GM12892 (cell line): ENCODE measurements at places on chromosomes 4 and X.

GRCh38 chrX:38346150-38346549 lies 6.3 kb upstream of the OTC start:
- DNase-seq, result no peak

DNA sequence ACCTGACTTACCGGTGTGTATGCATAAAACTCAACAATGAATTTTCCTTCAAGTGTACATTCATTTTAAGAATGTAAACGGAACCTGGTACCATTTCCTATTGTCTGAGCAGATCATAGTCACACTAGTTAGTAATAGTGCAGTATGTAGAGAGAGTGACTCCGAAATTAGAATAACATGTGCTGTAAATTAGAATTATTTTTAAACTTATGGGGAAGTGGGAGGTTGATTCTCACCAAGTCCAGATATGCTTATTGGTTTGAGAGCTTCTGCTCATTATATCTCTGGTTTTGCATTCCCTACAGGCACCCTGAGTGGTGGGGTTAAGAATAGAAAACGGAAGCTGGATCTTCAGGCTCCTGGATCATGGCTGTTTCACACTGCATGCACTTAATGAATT lies 39.6 kb downstream of the KLF3 start:
- DNase-seq, result no peak

DNA sequence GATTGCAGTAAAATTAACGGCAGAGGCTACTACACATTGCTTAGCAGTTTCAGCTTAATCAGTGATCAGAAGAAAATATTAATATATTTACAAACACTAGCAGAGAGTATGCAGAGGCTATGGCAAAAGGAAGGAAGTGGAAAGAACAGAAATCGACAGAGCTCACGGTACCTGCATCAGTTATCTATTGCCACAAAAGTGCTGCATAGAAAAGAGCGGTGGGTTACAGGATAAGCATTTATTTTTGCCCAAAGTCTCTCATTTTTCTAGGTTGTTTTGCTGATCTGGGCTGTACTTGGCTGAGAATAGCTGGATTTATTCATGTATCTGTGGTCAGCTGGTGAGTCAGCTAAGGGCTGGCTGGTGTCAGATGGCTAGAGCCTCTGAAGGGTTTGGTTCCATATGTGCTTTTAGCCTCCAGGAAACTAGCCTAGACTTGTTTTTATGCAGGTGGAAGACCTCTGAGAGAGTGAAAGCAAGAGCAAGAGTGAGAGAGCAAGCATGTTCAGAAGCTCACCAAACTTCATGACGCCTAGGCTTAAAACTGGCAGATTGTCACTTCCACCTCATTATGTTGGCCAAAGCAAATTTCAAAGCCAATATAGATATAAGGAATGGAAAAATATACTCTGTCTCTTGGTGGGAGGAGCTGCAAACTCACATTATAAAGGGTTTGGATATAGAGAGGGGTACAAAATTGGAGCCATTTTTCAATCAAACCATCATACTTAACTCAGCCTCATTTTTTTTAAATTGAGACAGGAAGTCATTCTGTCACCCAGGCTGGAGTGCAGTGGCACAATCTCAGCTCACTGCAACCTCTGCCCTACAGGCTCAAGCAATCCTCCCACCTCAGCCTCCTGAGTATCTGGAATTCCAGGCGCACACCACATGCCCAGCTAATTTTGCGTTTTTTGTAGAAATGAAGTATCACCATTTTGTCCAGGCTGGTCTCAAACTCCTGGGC lies 153.2 kb upstream of the RPL34 start:
- no peak for DNase-seq

DNA sequence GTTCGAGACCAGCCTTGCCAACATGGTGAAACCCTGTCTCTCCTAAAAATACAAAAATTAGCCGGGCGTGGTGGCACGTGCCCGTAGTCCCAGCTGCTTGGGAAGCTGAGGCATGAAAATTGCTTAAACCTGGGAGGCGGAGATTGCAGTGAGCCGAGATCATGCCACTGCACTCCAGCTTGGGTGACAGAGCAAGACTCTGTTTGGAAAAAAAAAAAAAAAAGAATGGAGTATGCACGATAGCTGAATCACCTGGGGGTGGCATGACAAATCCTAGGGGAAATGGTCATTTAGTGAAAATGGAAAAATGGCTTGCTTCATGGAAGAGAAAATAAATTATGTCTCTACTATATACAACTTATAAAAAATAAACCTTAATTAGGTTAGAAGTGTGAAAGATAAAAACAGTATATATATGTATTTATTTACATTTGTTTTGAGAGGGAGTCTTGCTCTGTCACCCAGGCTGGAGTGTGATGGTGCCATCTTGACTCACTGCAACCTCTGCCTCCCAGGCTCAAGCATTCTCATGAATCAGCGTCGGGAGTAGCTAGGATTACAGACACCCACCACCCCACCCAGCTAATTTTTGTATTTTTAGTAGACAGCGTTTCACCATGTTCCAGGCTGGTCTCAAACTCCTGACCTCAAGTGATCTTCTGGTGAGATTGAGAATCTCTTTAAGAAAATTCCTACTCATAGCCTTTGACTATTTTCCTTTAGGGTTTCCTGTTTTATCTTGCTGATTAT lies 19.3 kb upstream of the ING2 start:
- no peak for DNase-seq

DNA sequence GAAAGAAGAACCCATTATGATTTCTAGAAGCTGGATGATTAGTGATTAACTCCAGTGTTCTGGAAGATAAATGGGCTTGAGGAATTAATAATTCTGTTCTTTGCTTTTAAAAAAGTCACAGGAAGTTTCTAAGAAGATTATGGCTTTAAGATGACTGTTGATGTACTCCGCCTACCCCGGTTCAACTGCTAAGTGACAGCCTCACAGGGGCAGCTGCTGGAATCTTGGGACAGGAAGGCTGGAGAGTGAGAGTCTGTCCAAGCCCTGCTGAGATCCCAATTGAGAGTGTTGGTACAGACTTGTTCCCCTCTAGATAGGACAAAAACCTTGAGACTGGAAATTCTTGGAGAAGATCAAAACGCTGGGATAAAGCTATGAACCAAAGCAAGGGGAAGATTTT lies 37.3 kb downstream of the NPY1R start:
- no peak for DNase-seq

- DNase-seq, result no peak
Observed at GRCh38 chrX:100830143-100830542, 10.0 kb downstream of the CSTF2 start.

DNA sequence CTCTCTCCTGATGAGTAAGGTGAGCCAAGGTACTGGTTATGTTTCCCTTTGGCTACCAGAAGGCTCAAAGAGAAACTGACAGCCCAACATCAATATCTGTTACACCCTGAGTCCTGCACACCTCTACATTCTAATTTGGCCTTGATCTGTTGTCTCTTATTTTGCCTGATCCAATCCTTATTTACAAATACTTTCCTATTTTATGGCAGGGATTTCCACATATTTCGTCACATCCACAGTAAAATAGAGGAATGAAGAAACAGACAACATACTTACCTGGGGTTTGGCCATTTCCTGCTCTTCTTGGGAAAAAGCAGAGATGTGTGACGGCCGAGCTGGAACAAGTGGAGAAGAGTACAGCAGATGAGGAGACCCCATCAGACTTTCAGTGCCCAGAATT lies 1.5 kb downstream of the ZNF182 start:
- no peak for DNase-seq

- DNase-seq, result no peak
Observed at GRCh38 chr4:27016551-27016950, 155.9 kb downstream of the STIM2 start.
